ENCODE measurements at places on chromosomes 2 and 18. TPM values are rescaled to one million over a fixed set of nuclear protein-coding genes. Genes with fewer than 3 reads are reported as not detected.

TMEM237 gene
- 17.2 TPM for total RNA-seq

LGALSL gene
- 3.2 TPM for total RNA-seq

UGT1A10 gene
- total RNA-seq = not detected

MXD1 gene
- 3.5 TPM for total RNA-seq

ARHGAP15 gene
- total RNA-seq = not detected

CXCR1 gene
- not detected for total RNA-seq

SFXN5 gene
- 10.5 TPM for total RNA-seq

GRP gene
- not detected for total RNA-seq

EPAS1 gene
- total RNA-seq = 167 TPM

LYG2 gene
- not detected for total RNA-seq

UNC80 gene
- total RNA-seq = 0.26 TPM

INHA gene
- total RNA-seq = not detected

INO80D gene
- total RNA-seq = 8.3 TPM

ERFE gene
- total RNA-seq = 0.22 TPM

ZAP70 gene
- 0.34 TPM for total RNA-seq

UGT1A8 gene
- not detected for total RNA-seq

AQP4 gene
- total RNA-seq = not detected

SP3 gene
- 86.0 TPM for total RNA-seq

FHL2 gene
- total RNA-seq = 19.1 TPM

ASB18 gene
- total RNA-seq = not detected

RAB12 gene
- total RNA-seq = 48.4 TPM

Data from dermis lymphatic vessel endothelial cell (primary cell).